ENCODE measurements at places on chromosomes 16 and 17.
A peak's percentile ranks its signal among the peaks of the same experiment; 100 is the strongest.

DNA sequence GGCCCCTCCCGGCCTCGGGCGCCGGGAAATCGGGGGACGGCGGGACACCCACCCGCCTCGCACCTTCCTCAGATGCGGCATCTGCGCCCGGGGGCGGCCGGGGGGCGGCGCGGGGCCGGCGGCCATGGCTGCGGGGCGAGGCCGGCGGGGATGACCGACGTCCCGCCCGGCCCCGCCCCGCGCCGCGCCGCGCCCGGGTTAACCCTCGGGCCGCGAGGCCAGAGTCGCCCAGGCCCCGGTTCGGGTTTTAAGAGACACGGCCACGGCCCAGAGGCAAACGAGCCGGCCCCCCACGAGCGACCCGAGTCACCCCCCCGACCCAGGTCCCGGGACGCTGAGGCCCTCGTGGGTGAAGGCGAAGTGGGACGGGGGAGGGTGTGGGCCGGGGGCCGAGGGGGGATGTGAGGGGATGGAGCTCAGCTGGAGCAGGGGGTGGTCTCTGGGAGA is at the start of gene RGS11:
Gene RGS11, minus strand, starts transcription at position 159 of the 447 bp plus-strand sequence. Its CDS starts 33 bp downstream, at position 126.
- no peak for DNase-seq

DNA sequence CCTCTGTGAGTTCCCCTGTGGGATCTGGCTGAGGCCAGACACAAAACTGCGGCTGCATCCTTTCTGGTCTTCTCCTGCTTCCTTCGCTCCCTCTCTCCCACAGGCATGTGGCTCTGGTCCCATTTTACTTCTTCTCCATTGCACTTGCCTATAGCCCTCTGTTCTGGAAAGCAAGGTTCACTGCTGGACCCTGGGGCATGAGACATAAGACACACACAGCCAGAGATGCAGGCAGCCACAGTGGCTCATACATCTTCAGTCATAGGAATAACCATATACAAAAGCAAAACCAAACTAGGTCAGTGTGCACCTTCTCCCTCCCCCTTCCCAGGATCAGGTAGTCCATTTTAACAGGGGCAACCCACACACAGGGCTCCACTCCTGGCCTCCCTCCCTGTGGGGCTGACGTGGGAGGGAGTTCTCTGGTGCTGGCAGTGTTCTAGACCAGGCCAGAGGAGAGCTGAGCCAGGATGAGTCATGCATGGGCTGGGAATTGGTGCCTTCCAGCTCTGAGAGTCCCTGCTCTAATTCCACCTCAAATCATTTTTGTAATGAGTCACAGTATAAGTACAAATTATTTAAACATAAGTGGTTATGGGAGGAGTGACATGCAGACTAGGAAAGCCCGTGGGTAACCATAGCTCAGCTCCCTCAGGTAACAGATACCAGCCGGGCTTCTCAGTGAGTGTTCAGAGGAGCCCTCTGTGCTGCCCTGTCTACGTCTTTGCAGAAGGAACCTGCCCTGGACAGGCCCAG is 58.0 kb downstream of the ASIC2 start:
- peak; percentile 94 for DNase-seq

DNA sequence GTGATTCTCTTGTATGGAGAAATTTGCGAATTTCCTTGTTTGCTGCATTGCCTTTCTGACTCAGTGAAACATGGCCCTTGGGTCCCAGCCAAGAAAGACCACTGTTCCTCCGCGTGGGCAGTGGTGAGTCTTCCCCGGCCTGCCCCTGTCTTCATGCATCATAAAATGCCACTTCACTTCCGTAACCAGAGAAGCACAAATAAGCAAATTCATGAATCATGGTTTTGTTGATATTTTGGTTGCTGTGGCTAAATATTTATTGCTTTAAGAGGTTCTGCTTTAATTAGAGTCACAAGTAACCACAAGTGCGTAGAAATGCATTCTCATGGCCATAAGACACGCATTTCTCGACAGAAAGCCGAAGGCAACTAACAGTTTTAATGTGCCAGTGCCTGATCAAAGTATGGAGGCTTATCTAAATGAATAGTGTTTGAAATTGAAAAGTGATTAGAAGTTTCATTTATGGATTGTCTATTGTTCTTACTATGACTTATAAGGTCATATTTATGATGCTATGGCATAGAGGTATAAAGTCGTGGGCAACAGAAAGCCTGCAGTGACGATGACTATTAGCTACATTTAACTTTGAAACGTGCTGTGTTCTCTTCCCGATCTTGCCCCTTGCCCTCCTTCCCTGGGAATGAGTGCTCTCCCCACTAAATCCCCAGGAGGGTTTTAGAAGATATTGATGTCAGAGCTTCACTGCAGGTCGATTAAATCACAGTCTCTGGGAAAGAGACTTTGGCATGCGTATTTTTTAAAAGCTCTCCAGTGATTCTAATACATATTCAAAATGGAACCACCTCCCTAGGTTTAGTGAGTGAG is 76.0 kb downstream of the WIPI1 start:
- DNase-seq = peak; percentile 44

DNA sequence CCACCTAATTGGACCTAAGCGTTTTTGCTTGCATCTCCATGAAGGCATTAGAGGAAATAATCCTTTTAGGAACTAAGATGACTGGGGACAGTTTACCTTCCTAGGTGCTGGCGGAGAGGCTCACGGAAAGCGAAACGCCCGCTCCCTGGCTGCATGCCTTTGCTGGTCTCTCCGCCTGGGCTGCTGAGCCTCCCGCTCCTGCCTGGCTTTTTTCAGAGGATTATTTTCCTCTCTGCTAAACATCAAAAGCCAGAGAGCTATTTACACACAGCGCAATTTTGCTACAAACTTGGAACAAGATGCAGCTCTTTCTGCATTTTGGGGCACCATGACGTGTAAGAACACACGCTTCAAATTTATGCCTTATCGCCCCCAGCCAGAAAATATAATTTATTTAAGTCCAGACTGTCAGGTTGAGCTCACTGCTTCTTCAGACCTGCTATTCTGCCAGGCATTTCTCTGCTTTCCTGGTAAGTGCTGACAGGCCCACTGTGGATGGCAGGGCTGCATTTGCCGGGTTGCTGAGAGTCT is 124.4 kb downstream of the SPACA3 start:
- no peak for DNase-seq

DNA sequence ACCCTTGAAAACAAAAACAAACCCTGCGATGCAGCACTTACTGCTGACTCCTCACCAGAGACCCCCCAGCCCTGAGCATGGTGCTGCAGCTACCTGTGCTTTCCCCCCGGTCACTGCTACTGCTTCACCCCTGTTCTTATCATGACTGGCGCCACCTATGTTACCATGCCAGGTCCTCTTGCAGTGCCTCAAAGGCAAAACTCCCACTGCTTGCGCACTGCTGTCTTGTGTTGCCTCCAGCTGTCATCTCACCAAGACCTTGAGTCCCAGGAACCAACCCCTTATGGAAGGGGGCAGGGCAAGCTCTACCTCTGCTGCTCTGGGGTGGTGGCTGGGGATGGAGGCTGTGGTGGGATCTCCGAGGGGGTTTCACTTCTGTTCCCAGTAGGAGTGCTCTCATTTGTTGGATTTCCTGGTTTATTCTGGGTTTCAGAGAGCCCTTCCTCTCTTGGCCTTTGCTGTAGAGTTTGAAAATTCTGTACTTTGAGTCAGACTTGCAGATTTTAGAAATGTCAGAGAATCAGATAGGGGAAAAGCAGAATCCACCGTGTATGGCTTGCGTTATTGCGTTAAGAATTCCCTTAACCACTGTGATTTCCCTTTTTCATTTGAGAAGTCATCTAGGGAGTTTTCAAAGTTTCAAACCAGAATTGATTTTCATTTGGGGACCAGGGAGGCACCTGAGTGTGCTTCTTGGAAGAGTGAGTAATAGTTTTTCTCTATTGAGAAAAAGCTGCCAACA is 96.6 kb downstream of the SPECC1 start:
- DNase-seq = no peak

- no peak for DNase-seq
Observed at GRCh38 chr17:32880671-32881453, 3.9 kb upstream of the MYO1D start.

- no peak for DNase-seq
Observed at GRCh38 chr17:56824503-56824902, 9.2 kb downstream of the C17orf67 start.

DNA sequence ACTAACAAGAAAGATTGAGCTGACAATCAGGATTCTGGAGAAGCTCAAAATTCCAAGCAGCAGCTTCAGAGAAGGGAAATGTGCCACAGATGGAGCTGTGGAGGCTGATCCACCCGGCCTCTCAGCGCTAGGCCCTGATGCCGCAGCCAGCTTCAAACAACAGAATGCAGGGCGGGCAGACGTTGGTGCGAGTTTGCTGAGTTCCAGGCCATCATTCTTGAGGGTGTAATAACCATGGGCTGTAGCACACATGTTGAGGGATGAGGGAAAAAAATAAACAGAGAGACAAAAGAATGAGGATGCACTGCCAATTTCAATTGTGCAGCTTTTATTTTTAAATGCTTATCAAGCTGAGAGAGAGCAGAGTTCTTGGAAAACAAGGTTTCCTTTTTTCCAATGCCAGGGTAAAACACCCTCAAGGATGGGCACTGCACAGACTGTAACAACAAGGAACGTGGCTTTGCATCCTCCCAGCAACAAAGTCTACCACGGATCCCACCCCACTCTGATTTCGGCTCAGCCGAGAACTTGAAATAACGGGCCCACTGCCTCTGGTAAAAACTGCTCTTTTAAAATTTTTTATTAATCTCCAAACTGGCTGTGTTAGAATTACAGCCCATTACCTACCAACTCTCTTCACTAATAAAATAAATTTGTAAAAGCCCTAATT is 90.2 kb downstream of the SMG6 start:
- DNase-seq = no peak

GRCh38 chr17:34757106-34757505 is 177.7 kb downstream of the TMEM132E start:
- no peak for DNase-seq

- DNase-seq = no peak
Observed at GRCh38 chr16:68009157-68009735, 6.5 kb downstream of the DPEP2NB start.

GRCh38 chr17:7191571-7192270 is 12.6 kb upstream of the ASGR1 start:
- no peak for DNase-seq

- no peak for DNase-seq
Observed at GRCh38 chr16:85062323-85062722, 34.7 kb downstream of the KIAA0513 start.

- DNase-seq = no peak
Observed at GRCh38 chr17:27526604-27527002, 70.4 kb downstream of the KSR1 start.

DNA sequence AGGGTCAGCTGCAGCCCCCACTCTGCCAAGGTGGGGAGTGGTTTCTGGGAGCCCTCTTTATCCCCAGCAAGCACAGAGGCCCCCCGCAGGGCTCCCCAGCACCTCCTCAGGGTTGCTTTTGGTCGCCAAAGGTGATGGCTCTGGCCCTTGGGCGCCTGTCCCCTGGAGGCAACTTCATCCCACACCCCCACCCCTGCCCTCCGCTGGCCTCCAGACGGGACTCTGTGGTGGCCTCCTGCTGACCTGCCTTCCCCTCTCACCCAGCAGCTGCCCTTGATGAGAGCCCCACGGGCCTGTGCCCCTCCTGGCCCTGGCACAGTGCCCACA is 7.8 kb upstream of the RHOT2 start:
- no peak for DNase-seq

GRCh38 chr17:79627766-79628690 is 17.2 kb upstream of the RBFOX3 start:
- DNase-seq = no peak

GRCh38 chr17:15341385-15341849 is at the start of gene TEKT3:
TEKT3 (minus strand) TSS chr17:15341597; CDS start chr17:15331585, 10,012 bp downstream.
- no peak for DNase-seq

DNA sequence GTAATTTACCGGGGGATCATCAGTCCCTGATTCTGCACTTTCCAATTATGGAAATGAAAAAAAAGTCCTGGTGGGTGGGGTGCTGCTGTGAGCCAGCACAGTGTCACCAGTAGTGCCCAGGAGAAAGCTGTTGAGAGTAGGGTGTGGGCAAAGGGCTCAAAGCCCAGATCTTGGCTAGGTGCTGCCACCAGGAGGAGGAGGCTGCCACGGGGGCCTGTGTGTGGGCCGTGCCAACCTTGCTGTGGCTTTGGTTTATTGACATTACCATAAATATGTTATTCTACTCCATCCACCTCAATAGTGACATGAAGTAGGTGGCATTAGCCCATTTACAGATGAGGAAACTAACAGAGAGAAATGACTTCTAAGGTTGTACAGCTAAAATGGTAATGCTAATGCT is 6.7 kb upstream of the PRPSAP2 start:
- no peak for DNase-seq

- DNase-seq = no peak
Observed at GRCh38 chr16:24149102-24149501, 107.0 kb upstream of the CACNG3 start.

- DNase-seq = no peak
Observed at GRCh38 chr17:67290711-67291291, 45.8 kb upstream of the HELZ start.

DNA sequence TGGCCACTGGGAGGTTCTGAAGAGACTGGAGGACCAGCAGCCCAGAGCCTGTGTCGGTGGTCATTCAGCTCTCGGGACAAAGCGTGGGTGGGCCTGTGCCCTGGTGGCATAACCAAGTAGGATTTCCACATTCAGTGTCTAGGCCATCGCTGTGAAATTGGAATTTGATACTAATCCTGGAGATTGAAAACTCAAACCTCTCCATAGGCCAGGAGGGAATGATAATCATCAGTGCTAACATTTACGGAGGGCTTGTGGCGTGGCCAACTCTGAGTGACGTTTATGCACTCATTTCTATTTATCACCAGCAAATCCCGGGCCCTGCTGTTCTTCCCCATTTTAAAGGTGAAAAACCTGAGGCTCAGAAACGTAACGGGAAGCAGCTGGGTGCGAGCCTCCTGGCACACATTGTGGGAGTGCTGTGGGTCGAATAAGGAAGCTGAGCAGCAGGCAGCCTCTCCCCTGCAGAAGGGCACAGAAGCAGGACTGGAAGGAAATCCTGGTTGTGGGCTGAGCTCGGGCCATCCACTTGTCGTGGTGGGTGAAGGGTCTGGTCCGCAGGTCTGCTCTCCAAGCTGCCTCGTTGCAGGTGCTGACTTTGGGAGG is 33.1 kb downstream of the RAI1 start:
- no peak for DNase-seq

DNA sequence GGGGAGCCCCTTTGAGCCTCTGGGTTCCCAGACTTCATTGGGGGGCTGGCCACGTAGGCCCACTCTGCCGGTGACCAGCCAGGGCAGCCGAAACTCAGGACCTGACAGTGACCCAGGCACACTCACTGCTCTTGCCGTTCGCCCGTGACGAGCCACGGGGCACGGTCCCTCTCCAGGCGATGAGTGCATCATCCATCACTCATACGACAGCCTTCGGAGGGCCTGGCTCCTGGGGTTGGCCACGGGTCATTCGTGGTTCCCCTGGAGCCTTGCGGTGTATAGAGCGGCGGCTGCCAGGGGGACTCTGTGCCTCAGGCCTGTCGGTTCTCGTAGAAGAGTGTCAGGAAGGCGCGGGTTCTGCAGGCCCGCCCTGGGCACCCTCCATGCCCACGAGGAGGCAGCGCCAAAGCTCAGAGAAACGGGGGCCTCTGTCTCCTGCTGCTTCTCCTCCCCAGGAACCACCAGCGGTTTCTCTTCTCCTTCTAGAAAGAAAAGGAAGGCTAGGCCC is 11.2 kb upstream of the NUDT16L1 start:
- no peak for DNase-seq
